Heart left ventricle (tissue), 16 donors: ENCODE measurements at places on chromosomes 12 and 14.

DNA sequence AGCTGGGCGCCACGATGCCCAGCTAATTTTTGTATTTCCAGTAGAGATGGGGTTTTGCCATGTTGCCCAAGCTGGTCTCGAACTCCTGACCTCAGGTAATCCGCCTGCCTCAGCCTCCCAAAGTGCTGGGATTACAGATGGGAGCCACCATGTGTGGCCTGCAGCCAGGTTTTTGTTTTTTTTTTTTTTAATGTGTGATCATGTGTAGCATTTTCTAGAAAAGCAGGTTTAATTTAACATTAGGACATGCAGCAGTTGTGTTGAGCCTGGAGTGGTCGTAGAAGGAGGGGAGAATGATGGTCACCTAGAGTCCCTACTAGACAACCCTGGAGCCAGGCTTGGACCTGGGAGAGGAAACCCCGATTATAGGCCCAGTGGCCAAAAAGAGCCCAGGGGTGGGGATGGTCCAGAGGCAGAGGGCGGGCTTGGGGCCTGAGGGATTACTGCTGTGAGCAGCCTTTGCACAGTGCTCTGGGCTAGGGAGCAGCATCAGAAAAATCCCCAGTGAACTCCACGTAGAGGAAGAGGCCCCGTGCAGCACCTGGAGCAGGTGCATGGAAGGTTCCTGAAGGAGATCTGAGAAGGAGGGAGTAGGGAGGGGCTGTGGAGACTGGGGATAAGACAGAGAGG is 13.6 kb downstream of the DLK1 start:
- DNase-seq, result peak; percentile 6

DNA sequence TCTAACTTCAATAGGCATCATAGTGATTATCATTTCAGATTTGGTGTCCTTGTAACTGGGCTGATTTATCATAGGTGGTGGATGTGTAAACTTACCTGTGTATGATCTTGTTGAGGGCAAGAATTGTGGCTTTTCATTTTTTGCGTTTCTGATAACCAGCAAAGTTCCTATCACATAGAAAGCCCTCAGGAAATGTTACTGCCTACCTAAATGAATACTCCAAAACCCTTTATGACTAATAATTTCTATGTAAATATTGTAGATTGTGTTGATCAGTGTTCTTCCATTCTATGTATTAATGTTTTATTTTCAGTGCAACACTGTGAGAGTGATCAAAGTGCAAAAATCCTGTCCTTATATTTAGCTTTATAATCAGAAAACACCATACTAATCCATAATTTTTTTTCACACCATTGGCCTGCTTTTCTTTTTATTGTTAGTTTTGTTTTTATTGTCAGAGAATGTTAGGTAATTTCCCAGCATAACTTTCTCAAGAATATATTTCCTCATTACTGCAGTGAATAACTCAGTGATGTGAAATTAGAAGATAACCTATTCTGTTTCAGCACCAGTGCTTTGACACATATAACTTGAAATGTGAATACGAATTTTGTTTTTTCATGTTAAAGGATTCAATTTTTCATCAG is 94.1 kb downstream of the GPHN start:
- no peak for DNase-seq

GRCh38 chr14:29102996-29103395 is 336.4 kb downstream of the FOXG1 start:
- no peak for DNase-seq

DNA sequence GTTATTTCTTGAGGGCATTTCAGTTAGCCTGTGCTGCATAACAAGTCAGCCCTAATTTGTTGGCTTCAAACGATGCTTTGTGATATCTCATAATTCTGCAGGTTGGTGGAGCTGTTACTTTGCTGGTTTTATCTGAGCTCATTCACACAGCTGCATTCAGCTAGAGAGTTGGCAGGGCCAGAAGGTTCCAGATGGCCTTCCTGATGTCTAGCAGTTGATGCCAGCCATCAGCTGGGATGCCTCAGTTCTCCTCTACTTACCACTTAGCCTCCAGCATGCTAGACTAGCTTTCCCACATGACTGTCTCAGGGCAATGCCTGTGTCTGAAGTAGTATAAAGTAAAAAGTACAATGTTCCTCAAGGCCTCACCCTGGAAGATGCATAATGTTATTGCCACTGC is 130.6 kb downstream of the SLC35F4 start:
- DNase-seq, result no peak

DNA sequence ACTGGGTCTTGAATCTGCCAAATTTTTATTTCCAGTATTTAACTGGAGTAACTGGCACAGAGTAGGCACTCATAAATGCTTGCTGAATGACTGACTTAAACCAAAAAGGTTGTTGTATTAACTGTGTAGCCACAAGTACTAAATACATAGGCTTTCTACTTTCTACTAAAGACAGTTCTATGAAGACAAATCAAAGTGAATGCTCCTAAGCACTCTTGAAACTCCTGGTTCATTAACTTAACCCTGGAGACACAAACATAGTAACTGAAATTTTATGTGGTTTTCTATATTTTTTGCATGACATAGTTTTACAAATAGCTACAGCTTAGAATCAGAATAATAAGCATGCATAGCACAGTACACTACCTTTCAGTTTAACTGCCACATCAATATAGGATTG is 70.4 kb downstream of the TXNDC16 start:
- no peak for DNase-seq

DNA sequence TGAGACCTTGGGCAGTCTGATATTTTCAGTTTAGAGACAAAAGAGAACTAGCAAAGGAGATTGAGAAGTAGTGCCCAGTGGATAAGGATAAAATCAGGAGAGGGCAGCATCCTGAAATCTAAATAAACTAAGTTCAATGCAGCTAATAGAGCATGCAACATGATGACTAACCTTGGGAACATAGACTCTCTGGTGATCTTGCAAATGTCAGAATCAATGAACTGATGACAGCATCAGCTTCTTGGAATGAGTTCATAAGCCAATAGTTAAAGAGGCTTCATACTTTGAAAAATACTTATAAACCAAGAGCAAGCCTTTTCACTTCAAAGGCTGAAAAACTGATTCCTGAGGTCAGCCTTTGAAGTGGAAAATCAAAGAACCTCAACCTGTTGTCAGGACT is 8.2 kb downstream of the TAS2R19 start:
- no peak for DNase-seq
